HFFc6 (cell line): ENCODE measurements at places on chromosomes 1 and 21.

DNA sequence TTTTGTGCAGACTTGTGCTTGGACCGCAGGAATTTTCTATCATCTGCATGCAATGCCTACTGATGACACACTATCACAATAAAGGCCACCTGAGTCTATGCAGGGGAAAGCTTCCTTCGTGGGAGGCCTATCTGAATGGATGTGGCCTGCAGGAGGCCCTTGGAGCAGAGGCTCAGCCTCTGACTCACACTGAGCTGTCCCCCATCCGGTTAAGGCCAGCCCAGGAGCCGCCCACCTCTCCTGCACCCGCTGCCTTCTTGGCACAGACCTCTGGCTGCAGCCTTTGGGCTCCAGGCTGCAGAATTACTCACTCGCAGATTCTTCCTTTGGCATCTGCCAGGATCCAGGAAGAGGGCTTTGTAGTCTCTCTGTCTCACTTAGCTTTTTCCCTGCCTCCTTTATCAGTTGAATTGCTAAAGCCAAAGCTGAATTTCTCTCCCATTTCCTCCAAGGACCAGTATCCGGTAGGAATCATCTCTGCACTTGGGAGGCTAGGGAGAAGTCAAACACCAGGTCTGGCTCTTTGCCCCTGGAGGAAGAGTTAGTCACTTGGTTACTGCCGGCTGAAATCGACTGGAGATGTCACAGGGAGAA, 65.1 kb upstream of the JUN start:
- peak; percentile 98 for DNase-seq

DNA sequence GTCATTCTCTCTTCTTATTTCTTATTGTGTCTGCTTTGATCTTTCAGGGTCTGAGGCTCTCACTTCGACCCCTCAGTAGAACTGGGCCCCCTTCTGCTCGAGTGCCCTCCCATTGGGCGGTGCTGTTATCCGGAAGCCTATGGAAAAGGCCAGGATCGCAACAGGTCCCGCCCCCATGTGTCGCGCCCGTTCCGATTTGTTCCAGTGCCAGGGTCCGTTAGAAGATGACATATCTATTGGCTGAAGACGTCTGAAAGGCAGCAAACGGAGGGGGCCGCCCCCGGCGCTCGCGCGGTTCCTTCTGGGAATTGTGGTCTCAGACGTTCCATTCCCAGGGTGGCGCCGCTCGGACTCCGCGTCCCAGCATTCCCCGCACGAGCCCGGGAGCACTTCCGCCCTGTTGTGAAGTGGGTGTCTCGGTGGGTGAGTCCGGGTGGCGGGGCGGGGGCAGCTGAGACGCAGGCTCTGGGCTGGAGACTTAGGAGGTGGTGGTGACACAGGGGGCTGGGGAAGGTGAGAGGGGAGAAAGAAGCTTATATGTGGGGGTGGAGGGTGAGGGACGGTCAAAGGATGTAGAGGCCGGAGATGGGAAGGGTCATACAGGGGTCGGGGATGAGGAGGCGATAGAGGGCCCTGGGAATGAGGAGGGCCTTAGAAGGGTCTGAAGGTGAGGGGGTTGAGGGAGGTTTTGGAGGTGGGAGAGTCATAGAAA, at the start of gene ZSCAN20:
ZSCAN20 (plus strand) TSS at position 377 of the 712 bp plus-strand sequence. CDS start 6,644 bp downstream, outside the sequence.
- DNase-seq, result peak; percentile 99

DNA sequence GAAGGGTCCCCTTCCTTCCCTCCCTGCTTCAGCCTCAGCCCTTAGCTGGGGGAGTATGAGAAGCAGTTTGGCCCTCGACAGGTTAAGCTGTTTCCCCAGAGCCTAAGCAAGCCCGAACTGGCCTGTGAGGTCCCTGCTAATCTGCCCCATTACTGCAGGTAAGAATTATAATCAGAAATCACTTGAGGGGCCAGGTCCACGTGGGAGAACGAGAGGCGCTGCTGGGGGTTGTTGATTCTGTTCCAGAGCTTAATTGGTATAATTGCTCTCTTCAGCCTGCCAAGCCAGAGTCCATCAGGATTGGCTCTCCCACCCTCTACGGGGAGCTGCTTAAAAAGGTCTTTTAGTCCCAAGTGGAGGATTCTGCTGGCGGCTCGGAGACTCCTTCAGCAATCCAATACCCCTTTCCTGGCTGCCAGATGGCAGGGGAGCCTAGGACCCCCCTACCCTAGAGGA, 70.8 kb downstream of the UBE2T start:
- DNase-seq, result no peak

DNA sequence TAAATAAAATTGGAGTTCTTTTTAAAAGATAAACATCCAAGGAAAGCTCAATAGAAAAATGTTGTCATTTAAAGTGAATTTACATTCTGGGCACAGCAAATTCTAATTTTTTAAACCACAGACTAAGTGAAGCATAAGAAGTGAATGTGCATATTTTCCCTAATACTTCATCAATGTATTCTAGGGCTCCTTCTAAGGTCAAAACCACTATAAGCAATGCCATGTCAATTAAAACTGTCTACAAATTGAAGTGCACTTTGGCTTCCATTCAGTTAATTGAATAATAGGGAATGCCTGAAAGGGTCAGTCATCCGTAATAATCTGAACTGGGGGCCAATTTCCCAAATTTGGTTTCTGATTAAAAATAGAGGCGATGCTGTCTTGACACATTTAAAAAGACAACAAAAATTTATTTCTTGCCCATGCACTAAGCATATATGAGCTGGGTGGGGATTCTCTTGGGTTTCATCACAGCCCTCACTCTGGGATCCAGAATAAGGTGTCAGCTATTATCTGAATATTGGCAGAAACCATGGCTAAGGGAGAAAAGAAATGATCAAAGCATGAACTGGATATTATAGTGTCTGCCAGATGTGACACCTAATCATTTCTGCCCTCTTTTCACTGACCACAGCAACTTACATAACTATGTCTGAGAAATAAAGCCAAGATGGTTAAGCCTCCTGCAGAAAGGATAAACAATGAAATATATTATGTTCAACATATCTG, 660.6 kb upstream of the B3GALT2 start:
- DNase-seq, result peak; percentile 19

DNA sequence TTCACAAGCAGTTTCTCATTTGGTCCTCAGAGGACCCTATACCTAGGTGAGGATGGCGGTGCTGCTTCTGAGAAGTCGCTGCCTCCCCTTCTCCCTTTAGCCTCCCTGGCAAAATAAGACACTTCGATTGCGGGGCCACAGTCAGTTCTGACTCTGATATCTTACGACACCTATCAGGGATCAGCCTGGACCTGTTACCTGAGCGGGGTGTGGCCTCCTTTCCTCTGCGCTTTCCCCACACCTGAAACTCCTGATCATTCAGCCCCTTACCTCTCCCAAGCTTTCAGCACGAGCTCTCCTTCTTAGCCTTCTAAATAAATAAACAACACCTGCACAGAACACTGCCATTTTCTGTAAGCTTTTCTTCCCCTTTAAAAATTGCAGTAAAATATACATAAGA, 24.6 kb upstream of the GPR137B start:
- no peak for DNase-seq

DNA sequence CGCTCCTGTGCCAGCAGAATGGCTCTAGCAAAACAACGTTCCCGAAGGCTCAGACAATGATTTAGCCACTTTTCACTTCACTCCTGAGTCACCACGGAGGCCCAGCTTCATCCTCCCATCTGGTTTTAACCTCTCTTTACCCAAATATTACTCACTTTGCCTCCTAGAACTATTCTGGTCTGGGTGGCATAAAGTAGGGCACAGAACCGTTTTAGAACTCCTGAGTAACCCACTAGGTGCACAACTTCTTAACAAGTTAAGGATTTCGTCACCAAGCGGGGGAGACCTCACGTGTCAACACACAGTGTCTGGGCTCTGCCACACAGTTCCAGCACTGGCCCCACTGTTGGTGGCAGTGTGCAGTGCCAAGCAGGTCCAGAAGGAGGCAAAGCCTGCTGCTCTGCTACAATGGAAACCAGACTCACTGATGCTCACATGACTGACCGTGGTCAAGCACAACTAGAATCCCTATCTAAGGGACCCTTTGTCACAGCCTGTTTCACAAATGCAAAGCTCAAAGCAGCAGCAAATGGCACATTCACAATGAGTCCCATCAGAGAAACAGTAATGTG, 121.7 kb downstream of the SIPA1L2 start:
- DNase-seq, result no peak

DNA sequence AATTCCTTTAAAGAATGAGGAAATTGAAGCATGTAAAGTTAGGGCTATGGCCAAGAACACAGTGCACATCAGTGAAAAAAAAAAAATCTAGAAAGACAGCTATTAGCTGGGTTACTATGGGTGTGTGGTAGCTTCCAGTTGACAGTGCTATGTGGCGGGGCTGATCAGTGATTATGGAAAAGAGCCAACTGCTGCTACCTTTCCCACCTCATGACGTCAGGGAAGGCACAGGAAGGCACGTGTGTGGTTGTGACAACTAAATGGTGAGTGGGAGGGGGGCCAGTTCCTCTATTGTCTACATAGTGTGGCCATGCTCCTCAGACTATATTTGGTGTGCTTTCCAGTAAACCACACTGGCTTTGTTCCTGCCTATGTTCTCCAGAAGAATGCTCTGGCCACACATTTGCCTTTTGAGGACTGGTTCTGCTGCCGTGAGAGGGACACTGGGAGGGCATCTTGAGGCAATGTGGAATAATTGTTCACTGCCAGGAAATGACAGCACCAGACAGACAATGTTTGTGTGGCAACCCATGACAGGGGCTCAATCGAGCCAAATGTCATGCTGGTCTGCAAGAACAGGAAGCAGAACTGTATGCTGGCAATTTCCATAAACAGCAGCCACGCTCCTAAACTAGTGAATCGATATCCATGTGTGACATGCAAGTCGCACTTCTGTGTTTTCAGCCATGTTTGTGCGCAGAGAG, 3.0 kb upstream of the SDE2 start:
- DNase-seq, result peak; percentile 8

- no peak for DNase-seq
Measured at GRCh38 chr1:47699492-47700235, 261.8 kb downstream of the FOXD2 start.

- no peak for DNase-seq
Measured at GRCh38 chr1:14539309-14539708, 59.2 kb upstream of the KAZN start.

- DNase-seq, result peak; percentile 62
Measured at GRCh38 chr1:171611306-171611705, 10.7 kb upstream of the MYOCOS start.

DNA sequence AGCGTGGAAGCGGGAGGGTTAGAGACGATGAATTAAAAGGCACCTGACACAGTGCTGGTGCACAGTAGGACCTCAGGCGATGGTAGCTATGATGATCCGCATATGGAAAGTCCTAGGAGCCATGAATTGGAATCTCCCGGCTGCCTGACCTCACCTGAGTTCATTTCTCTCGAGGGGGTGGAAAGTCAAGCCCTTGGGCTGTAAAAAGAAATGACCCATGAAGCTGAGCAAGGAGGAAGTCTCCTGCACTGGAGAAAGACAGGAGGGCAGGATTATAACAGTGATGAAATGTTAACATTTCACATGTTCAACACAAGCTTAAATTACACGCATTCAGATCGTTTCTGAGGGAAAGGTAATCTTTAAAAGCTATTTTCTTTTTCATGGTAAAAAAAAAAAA, 481.2 kb downstream of the MATN1 start:
- DNase-seq, result no peak

DNA sequence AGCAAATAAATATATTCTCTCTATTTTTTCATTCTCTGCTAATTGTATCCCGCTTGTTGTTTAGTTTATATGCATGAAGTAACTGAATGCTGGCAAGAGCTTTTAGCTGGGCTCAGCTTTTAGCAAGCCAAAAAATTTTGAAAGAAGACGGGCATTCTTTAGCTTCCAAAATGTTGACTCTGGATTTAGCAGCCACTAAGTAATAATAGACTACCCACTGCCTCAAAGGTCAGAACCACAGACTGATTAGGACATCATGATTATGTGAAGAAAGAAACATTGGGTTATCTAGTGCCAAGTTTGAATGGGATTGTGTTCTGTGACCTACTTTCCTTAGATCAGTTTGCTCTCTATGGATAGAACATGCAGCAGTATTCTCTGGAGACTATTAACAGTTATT, 80.3 kb upstream of the DPH5 start:
- peak; percentile 27 for DNase-seq

GRCh38 chr1:169604781-169605560, 18.7 kb upstream of the F5 start:
- DNase-seq, result no peak

- DNase-seq, result no peak
Measured at GRCh38 chr1:157307491-157307890, 169.3 kb upstream of the ETV3 start.

GRCh38 chr1:245683676-245684075, 528.9 kb downstream of the KIF26B start:
- DNase-seq, result no peak

DNA sequence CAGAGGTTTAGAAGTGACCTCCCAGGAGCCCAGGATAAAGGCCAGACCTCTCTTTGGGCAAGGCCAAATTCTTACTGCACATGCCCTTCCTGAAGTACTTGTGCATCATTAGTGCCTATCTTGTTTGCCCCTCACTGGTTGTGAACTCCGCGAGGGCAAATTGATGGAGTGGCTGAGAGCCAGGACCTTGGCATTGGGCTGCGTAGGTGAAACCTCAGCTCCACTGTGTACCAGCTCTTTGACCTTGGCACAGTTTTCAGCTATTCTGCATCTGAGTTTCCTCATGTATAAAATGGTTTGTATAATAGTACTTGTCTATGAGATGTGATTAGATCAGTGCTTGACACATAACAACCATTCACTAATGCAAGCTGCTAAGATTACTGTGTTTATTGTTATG, 11.5 kb downstream of the OTUD3 start:
- no peak for DNase-seq

DNA sequence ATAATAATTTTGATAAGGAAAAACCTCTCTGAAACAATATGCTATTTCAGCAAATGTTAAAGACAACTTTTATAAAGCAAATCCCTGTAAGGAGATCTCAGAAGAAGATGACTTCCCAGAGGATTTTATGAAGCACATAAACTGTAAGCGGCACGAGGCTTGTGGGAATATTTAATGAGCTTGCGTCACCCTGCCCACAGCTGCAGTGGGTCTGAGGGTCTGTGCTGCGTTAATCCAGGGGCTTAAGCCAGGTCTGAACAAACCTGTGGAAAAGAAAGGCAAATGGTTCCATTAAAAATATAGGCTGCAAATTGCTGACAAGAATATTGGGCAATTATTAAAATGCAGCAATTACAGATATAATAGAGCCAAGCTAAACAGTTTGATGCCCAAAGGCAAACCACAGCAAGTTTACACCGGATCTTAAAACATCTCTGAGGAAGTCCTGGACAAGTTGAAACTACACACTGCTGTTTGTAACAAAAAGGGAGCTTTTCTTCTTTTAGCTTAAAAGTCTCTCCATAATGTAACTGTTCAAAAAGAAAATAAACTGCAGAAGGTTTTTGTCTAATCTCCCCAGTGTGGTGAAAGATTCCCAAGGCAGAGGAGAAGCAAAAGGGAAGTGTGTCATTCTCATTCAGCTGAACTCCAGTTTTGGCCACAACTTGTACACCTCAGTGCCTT, 21.8 kb downstream of the TGFBR3 start:
- peak; percentile 53 for DNase-seq

DNA sequence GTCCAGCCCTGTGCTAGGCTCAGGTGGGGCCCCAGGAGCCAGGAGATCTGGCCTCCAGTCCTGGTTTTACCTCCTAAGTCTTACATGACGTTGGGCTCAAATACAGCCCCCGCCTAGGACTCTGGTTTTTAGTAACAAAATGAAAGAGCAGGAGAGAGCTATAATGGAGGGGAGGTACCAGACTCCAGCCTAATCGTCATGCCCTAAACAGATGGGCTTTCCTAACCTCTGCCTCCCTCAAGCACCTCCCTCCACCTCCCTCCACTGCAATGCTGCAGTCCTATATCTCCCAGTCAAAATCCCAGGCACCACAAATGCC, 28.6 kb downstream of the TTC39A start:
- no peak for DNase-seq
